Frontal cortex (tissue), 4 donors: ENCODE measurements at places on chromosomes 7 and 10. TPM values are rescaled to one million over a fixed set of nuclear protein-coding genes. Genes with fewer than 3 reads are reported as not detected.

NUDT13 gene
- total RNA-seq: 0.41 TPM

SUGCT gene
- 1.2 TPM for total RNA-seq

PON3 gene
- 0.41 TPM for total RNA-seq

PYROXD2 gene
- 2.4 TPM for total RNA-seq

XRCC2 gene
- 2.9 TPM for total RNA-seq

KLF14 gene
- not detected for total RNA-seq

SPAM1 gene
- not detected for total RNA-seq

ZMIZ1 gene
- 19.6 TPM for total RNA-seq

SUN3 gene
- not detected for total RNA-seq

EXOC4 gene
- 286 TPM for total RNA-seq

FOXP2 gene
- total RNA-seq: 20.0 TPM

OR2A1 gene
- total RNA-seq: not detected

NPC1L1 gene
- total RNA-seq: not detected

RBM17 gene
- 31.8 TPM for total RNA-seq

LRRD1 gene
- 1.2 TPM for total RNA-seq

ARPC1A gene
- 101 TPM for total RNA-seq

IL2RA gene
- not detected for total RNA-seq

NPSR1 gene
- not detected for total RNA-seq

EGR2 gene
- 1.6 TPM for total RNA-seq

TMEM139 gene
- total RNA-seq: not detected

AASS gene
- 14.7 TPM for total RNA-seq

SPDYE11 gene
- under 0.01 TPM for total RNA-seq

LIMK1 gene
- 15.5 TPM for total RNA-seq

HABP2 gene
- total RNA-seq: not detected

UBTD1 gene
- 1.6 TPM for total RNA-seq

SFTPA1 gene
- total RNA-seq: not detected

MYPN gene
- not detected for total RNA-seq
